ENCODE measurements at places on chromosomes 12 and 14.

DNA sequence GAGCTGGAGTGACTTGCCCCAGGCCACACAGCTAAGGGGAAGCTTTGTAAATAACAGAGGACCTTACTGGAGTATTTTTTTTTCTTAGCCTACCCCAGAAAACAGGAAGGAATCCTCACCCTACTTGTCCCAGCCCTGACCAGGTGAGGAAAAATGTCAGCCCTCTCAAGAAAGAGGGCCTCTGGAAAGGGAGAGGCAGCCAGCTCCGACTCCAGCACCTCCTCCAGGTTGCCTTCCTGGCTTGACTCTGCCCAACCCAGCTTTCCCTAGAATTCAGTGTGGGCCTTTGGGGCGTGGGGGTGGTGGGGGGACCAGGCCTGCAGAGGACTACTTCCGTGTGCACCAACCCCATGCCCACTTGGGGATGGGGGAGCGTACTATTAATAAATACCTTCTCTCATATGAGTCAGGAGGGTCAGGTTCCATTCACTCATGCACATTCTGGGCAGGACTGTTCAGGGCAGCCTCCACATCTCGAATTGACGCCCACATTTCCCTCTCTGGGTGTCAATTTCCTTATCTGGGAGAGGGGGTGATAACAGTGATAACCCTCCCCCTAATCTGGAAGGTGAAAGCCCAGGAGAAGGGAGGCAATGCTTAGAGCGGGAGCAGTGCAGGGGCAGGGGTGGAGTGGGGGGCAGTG is 5.2 kb downstream of the RHOF start:
- DNase-seq, result no peak

GRCh38 chr14:87261621-87262020 is 731.4 kb downstream of the GALC start:
- DNase-seq, result no peak

DNA sequence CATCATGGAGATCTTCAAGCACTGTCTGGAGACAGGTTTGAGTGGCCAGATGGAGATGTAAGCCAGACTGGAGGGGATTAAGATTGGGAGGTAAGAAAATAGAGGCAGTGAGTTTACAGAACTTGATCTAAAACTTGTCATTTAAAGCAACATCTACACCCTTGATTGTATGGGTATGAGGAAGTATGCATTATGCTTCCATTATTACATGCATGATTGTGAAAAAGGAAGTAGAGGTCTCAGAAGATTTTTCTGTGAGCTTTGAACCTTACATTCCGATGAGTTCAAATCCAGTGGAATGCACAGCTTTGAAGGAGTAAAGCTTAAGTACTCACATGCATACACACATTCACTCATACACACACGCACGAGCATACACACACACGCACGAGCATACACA is 550.8 kb downstream of the MED13L start:
- no peak for DNase-seq

DNA sequence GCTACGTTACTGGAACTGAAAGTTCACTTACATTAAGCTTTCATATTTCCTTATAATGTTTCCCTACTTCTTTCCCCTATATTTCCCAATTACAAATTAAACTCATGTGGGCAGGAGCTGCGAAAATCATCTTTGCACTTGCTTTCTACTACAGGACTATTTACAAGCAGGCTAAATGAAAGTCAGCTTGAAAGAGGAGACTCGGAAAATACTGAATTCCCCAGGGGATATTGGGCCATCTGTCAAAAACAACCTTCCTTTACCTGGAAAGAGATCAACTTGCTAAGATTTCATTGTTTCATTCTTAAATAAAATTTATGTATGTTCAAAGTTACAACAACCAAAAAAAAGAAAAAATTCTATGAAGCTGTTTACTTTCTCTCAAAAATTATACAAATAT is 92.8 kb upstream of the BBS10 start:
- no peak for DNase-seq

DNA sequence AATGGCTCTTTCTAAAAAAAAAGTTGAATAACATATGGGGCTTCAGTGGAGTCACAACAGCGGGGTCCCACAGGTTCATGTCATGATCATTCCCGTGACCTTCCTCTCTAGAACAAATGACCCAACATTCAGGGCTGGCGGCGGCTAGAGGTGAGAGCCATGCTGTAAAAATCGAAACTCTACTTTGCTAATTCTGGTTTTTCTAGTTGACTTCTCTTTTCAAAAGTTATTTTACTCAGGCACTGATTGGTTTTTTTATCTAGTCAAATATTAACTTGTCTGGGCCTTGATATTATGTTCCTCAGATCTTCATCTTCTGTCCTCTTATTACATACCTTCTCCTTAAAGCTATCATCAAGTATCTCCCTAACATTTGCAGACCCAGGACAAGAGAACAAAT is 402.9 kb upstream of the SOX5 start:
- DNase-seq, result no peak

DNA sequence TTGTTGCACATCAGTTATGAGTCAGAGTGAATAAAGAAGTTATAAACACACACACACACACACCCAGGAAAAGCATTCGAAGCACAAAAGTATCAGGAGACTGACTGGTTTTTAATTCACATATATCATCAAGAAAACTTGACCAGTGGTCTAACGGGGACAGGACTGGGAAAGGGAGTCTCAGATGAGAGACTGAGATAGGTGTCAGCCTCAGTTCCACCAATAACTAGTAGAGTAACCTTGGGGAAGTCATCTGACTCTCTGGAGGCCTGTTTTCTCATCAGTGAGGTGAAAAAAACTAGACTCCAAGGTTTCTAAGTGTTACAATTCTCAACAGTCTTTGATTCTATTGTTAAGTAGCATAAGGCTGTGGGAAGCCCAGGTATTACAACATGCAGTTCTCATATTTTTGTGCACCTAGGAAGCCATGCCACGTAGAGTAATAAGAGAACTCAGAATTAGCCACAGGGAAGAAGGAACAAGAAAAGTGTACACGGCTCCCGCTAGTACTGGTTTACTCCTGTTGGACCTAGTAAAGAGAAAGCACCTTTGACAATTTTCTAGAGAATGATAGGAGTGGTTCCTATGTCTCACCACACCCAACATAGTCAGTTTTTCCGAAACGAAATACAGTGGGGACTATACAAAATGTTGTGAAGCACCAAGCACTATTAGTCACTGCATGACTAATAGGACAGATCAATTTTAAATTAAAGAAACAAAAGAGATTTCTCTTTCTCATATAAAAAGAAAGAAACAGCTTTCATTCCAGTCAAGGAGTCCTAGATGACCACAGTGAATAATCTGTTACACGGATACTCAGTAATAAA is 5.0 kb downstream of the PPTC7 start:
- DNase-seq, result no peak

DNA sequence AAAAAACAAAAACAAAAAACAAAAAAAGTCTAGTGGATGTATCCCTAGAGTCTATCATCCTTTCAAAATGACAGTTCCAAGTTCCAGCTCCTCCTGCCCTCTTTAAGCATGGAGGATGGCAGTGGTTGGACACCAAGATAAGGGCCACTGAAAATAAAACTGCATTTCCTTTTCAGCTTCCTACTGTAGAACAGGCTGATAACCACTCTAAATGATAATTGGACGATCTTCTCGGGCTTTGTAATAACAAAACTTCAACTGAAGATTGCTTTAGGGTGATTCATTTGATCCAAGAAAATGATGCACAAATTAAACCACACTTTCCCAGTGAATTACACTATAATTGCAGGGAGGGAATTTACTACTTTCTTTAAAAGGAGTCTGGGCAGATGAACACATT is 42.2 kb upstream of the CRACR2A start:
- DNase-seq, result no peak

GRCh38 chr14:53942970-53943750 is 13.5 kb downstream of the BMP4 start:
- peak; percentile 91 for DNase-seq

DNA sequence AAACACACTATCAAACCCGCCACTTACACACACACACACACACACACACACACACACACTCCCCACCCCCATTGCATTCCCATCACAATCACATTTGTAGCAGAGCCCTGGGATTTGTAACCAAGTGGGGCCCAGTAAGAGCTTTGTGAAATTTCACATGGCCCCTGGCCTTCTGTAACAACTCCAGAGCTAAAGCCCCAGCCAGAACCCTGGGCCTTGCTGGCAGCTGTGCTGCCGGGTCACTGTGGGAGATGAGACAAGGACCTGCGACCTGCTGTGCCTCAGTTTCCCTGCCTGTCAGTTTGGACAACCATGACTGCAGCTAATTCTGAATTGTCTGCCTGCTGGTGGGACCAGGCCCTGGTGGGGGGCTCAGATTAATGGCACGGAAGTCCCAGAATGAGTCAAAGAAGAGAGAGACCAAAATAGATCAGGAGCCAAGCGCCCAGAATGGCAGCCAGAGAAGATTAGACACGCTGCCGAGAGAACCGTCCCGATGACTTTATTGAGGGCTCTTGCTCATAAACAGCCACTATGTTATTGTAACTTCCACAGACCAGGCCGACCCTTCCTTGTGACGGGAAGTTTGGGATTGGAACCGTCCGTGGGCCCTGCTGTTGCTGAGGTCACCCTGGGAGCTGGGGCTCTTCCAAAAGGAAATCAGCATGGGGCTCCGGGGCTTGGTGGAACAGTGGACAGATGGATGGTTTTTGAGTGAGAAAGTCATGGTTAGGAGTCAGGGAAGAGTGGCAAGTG is 123.1 kb downstream of the ZFP36L1 start:
- no peak for DNase-seq

DNA sequence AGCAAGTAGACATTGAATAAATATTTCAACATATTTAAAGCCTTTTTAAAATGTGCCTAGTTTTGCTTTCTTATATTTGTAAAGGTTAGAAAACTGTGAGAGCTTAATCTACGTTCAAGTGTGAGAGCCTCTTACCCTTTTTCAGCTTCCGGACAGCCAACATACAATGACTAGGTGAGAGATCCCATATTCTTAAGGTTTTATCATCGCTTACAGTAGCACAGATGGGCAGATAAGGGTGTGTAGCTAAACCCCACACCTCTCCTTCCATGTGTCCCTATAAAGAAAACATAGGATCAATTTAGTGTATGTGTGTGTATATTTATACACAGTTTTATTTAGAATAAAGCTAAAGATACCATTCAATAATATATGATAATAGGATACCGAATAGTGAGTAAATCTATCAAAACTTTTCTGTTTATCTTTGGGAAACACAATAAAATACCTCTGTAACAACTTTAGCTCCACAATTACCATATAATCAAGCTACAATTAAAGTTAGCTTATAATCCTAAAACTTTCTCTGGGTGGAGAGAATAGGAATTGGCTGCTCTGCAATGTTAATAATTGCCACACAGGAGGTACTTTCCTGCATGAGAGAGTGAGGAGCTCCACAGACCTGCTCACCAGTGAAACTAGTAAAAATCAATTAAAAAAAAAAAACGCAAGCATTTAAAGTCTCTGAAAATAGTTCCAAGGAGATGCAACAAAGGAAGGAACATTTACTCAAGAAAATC is 110.8 kb downstream of the EML5 start:
- no peak for DNase-seq

DNA sequence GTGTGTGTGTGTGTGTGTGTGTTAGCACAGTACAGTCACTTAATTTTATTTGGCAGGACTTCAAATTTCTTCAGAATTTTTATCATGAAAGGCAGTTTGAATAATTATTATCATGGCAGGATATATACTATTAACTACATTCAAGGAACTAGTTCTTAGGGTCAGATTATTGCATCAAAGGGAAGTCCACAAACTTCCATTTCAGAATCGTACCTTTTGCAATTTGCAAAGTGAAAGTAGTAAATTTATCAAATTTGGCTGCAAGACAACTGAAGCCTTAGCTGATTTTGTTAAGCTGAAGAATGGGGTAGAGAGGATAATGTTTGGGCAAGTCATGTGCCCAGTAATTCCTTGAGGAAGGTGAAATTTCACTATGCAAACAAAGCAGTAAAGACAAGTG is 68.2 kb downstream of the PLEKHG7 start:
- no peak for DNase-seq

- no peak for DNase-seq
Observed at GRCh38 chr12:96143827-96144565, 50.2 kb upstream of the ELK3 start.

- DNase-seq, result peak; percentile 48
Observed at GRCh38 chr12:96578526-96579125, 89.2 kb downstream of the CFAP54 start.

DNA sequence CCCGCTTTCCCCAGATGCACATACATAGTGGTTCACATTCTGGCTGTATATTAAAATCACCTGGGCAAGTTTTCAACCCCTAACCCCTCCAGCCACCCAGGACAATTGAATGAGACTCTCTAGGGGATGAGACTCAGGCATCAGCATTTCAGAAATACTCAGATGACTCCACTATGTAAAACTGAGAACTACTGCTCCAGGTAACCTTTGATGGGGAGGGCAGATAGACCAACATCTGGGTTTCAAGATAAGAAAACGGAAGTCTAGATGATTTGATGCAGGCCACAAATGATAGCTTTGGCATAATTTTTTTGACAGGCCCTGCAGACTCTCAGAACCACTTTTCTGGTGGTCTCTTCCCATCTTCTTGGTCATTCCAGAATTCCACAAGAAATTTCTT is 341.1 kb downstream of the EMP1 start:
- DNase-seq, result no peak

GRCh38 chr12:62599854-62600437 is 133.3 kb downstream of the MON2 start:
- no peak for DNase-seq

- no peak for DNase-seq
Observed at GRCh38 chr12:85820101-85820500, 16.1 kb downstream of the RASSF9 start.

Measured in HepG2 (cell line).